NCI-H1436 (cell line): ENCODE measurements at places on chromosomes 5 and 9.

GRCh38 chr5:143165049-143165880, 238.2 kb downstream of the NR3C1 start:
- no peak for DNase-seq

GRCh38 chr5:1840741-1841521, 39.7 kb downstream of the NDUFS6 start:
- DNase-seq: no peak

GRCh38 chr9:2234371-2234893, 219.3 kb downstream of the SMARCA2 start:
- peak; percentile 54 for DNase-seq

- no peak for DNase-seq
Measured at GRCh38 chr5:119319401-119319800, 36.4 kb upstream of the TNFAIP8 start.

- no peak for DNase-seq
Measured at GRCh38 chr9:130820135-130820738, 14.8 kb upstream of the ABL1 start.

DNA sequence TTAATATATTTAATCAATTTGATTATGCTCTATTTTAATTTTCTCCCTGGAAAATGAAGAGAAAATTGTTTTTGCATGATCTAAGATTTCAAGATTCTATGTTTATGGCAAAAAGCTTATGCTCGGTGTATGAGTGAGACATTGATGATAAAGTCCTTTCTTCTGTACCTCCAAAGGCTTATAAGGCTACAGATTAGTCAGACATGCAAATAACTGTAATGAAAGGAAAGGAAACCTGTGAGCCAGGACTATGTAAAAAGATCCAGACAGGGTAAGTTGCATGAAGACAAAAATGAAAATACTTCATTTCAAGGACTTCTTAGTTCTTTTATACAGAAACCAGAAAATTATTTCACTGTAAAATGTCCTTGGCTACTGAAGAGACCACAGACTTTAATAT, 52.2 kb upstream of the EDIL3 start:
- no peak for DNase-seq

DNA sequence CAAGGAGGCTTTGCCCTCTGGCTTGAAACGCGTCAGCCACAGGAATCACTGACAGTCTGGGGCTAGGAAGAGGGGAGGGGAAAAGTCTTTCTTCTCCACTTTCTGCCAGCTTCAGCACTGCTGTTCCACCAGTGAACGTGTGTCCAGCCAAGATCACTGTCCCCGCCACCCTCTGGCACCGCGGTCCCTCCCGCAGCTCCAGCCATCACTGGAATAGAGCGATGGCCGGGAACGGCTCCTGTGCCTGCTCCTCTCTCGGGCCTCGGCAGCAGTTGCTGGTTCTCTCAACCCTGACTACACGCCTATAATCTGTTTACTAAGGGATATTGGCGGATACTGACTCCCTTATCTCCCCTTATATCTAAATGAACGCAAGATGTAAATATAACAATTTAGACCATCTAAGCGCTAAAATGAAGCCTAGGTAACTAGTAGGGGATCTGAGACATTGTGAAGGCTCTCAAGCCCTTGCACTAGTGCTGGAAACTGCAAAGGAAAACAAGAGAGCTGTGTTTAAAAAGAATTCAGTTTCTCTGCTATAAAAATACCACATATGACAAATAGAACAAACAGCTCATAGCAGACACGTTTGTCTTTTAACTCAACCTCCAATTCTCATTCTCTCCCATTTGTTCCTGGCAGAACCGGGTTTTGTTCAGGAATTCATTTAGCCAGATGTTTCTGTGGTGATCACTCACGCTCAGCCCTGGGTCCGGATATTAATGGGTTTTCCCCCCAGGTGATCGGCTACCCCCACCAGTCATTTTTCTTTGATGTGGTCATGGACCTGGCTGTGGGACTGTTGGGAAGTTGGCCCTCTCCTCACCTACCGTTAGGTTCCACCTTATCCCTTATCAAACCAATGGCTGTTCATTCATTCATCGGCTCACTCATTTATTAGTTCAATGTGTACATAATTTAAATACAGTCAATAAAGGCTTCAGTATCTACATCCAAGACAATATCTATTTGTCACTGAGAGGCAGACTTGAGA, 149.8 kb downstream of the MED10 start:
- no peak for DNase-seq

GRCh38 chr5:148201151-148201550, 1.7 kb upstream of the SPINK6 start:
- DNase-seq: no peak

DNA sequence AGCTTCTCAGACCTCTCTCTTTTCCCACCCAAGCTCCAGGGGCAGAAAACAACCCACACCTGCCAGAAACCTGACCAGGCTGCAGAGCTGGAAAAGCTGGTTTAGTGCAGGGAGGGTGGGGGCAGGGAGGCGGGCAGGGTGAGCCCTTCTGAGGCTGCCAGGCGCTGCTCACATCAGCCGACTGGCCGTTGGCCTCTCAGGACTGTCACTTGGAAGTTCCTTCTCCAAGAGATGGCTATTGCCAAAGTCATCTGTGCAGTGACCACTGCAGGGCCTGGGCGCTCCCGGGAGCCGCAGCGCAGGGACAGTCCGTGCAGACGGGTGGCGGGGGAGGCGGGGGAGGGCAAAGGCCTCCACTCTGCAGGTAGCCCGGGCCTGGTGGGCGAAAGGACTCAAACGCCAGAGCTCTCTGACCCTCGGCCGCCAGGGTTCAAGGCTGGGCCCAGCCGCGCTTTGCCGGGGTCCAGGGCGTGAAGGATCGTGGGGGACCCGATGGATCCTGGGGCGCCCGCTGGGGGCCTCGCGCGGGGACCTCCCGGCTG, 205.0 kb upstream of the IER5L start:
- no peak for DNase-seq

GRCh38 chr5:68661237-68661636, 432.6 kb upstream of the SLC30A5 start:
- DNase-seq: peak; percentile 12

DNA sequence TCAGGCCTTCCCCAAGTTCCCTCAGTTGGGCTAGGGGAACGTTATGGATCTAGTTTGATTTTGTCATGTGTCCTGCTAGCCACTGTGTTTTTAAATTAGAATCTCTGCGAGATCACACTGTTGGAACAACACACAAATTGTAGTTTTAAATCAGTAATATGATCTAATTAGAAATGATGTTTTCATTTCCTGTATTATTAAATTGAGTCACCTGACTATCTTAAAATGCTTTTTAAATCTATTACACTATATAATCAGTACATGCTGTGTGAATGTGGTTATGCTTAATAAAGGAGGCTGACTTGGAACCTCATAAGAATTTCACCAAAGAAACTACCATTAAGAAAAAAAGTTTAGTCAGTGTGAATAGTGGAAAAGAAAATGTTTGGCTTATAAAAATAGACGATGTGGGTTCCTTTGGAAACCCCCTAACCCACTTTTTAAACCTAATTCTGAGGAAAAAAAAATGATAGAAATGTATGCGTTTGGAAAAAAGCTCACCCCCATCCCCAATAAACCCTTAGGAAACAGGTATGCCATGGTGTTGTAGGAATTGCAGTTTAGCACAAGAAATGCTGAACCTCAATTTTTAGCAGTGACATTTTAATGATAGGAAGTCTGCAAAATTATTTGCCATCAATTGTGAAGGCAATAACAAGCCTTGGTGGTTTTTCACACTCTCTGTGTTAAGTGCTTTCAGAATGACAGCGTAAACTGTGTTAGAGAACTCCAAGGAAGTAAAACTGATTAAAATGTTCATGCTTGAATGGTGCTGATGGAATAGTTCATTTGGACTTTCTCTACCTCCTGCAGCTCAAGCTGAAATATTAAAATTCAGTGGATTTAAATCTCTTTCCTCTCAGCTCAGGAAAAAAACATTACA, 59.0 kb downstream of the TLE4 start:
- DNase-seq: no peak

- DNase-seq: no peak
Measured at GRCh38 chr9:69412741-69413150, 87.7 kb downstream of the ENTREP1 start.
